ENCODE measurements at places on chromosomes 5 and 9.
A peak's percentile ranks its signal among the peaks of the same experiment; 100 is the strongest.

- no peak for DNase-seq
Measured at GRCh38 chr5:133962801-133963476, 5.5 kb downstream of the C5orf15 start.

DNA sequence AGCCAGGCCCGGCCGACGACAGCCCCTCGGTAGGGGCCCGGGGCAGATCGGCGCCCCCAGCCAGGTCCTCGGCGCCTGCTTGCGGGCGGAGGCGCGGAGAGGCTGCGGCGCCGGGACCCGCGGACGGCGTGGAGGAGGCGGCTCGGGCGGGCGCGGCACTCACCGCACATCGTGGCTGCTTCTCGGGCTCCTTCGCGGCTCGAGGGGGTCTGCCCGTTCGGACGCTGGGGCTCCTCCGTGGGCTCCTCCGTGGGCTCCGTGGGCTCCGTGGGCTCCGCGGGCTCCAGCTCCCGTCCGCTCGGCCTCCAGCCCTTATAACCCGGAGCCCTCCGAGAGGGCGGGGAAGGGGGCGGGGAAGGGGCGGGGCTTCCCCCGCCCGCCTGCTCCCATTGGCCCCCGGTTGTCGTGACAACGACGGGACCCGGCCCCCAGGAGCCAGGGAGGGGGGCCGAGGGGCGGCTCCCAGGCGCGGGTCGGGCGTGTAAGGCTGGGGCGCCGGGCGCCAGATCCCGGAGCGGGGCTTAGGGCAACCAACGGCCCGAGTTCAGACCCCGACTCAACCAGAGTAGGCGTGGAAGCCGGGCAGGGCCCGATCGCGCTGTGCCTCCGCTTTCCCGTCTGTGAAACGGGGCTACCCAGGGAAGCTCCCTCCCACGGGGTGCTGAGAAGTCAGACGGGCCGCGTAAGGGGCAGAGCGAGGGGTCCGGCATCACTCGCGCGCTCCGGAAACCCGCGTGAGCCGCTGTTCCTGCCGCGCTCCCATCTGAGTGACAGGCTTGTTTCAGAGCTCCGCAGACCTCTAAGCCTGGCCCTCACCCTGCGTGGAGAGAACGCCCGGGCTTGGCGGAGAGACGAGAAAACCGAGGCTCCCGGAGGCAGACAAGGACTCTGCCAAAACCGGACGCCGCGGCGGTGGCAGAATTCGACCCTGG lies at the start of gene GFPT2:
GFPT2 (minus strand) TSS at position 289 of the 932 bp plus-strand sequence; CDS start at position 170, 119 bp downstream.
- peak; percentile 46 for DNase-seq

- DNase-seq: peak; percentile 61
Measured at GRCh38 chr9:130107234-130107861, 53.6 kb downstream of the GPR107 start.

GRCh38 chr5:93382188-93382825 lies 198.7 kb downstream of the NR2F1-AS1 start:
- no peak for DNase-seq

DNA sequence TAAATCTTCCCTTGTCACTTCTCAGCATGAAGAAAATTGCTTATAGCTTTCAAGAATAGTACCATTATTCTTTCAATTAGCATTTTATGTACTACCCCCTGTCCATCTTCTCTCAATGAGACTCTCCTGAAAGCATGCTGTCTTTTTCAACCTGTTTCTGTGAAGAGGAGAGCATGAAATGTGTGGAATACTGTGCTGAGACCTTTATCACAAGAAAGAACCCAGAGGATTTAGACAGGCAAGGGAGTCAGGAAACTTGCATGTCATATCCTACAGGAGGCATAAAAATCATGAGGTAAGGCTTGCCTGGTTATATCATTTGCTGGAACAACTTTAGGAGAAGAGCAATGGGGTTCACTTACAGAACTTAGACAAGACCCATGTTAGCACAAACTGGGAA lies 56.7 kb upstream of the LPAR1 start:
- DNase-seq: no peak

DNA sequence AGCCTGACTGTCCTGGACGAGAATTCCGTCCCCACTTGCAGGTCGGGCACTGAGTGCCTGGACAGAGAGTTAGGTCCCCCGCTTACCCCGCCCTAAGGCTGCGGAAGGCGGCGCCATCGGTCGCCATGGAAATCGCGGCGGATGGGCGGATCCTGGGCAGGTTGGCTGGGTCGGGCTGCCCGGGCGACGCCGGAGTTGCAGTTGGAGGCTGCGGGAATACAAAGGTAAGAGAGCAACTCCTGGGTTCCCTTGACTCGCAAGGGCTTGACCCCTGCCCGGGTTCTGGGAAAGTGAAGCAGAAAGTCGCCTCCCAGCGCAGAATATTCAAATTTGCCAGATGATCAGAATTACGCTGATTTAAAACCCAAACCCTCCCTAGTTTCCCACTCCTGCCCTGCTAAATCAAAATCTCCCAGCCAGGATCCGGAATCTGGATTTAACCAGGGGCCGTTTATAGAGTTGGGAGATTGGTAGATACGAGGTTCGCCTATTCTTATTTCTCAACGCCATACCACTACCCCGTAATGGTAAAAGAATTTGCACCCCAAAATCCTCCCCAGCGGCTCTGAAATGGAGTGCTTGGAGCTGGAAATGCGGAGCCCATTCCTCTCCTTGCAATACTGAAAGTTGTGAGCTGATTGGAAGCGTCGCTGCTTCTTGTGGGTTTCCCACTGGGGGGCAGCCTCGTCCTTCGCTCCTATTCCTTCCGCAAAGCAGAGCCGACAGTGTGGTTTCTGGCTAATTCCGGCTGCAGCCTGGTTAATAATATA lies 156.4 kb upstream of the RASEF start:
- peak; percentile 80 for DNase-seq

Data from NCI-H774 (cell line).